ENCODE measurements at places on chromosomes 1 and 21.

DNA sequence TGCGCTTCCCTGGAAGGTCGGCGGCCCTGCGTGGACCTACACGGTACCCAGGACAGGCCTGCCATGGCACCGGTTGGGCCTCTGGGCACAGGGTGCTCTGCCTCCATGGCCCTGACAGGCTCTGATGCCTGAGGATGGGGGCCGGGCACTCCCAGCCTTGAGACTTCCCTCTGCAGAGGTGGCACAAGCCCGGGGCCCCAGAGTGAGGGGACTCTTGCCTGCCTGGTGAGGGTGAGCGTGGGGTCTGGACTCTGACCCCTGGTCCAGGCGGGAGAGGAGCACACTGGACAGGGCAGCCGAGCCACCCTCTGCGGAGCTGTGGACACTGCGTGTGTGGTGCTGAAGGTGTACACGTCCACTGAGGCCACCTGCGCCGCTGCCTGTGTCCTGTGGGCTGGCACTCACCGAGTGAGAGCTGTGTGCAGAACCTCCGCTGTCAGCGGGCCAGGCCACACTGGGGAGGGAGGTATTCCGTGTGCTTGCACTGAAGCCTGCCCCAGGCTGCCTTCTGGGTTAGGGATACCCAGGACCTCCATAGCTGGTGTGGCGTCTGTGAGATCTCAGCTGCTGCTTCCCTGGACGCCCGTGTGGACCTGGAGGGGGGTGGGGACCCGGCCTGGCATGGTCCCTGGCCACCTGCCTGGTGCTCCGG lies 10.4 kb downstream of the SKI start:
- no peak for DNase-seq

DNA sequence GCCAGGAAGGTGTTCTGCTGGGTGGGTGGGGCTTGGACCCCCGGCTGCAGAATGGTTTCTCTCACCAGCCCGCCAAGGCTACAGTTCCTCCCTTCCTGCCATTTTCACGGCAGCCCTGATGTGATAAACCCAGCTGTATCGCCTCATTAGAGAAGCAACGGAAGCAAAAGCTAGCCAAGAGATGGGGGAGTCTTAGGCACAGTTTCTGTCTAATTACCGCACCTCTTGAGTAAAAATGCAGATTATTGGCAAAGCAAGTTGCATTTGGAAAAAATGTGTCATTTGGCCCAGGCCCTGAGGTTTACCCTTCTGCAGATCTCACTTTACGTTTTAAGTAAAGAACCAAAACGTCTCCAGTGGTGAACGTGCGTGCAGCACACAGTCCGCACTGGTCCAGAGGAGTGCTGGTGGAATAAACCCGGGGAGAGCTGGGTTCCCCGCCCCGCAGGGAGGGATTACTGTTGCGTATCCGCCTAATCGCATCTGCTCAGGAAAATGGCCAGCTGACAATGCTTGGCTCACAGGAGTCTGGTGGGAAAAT lies 109.9 kb downstream of the GALNT2 start:
- DNase-seq = no peak

- peak; percentile 21 for DNase-seq
Observed at GRCh38 chr1:54052431-54052933, 522 bp downstream of the TMEM59 start.

DNA sequence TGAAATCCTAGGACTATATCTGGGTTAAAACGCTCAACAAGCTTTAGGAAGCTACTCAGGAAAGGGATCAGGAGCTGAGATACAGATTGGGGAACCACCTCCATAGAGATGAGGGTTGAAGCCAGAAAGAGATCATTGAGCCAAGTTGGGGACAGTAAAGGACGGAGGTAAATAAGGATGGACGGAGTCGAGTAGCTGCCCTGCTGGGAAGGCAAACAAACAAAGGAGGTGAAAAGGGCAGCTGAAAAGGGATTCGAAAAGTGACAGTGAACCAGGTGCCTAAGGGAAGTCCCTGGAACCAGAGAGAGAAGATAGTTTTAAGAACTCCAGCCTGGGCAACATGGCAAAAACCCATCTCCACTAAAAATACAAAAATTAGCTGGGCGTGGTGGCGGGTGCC lies 6.3 kb upstream of the CAMSAP2 start:
- DNase-seq = no peak

GRCh38 chr1:236099355-236099974 lies 34.6 kb upstream of the NID1 start:
- DNase-seq = no peak

GRCh38 chr21:44994695-44995342 lies 55.0 kb downstream of the SLX9 start:
- DNase-seq = no peak

GRCh38 chr1:239657291-239657690 lies 270.9 kb downstream of the CHRM3 start:
- DNase-seq = no peak

DNA sequence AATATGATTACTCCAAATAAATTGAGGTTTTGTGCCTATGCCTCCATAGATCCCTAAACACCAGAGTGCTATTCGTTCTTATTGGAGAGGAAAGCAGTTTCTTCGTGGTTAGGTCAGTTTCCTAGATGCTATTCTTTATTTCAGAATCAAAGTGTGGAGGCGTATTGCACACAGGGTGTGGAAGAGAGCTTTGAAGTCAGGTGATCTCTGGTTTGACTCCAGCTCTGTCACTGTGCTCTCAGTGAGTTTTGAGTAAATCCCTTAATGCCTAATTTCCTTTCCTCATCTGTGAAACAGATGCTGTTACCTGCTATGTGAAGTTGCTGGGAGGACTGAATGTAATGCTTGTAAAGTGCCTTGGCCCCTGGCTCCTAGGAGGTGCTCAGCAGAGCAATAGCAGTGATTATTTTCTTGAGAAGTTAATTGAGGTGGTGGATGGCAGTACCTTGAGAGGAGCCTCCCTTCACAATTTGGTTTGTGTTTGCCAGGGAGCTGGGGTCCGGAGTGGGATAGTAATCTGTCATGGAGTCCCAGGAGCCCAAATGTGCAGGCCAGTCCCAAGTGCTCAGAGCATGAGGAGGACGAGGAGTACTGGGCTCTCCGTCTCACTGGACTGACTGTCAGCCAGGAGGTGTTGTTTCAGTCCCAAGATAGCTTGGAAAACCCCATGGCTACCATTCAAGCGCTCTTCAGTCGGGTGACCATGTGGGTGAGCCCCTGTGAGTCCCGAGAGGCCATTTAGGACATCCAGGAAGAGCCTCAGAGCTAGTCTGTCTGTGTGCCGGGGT lies 14.9 kb downstream of the NTPCR start:
- no peak for DNase-seq

DNA sequence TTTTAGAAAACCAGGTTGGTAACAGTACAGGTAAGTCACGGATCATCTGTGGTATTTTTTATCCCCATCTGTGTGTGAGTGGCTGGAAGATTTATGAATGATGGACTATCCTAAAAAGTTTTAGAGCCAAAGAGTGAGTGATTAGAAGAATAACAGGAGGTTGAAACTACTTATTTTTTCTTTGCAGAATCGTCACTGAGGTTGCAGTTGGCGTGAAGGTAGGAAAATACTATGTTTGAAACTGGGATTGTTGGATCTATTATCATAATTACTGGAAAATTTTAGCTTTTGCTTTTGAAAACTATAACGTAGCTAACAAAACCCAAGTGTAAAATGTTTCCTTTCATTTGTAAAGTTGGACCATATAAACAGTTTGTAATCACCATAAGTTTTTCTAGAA lies 1.8 kb downstream of the PTBP2 start:
- no peak for DNase-seq

- DNase-seq = no peak
Observed at GRCh38 chr1:94983171-94983739, 56.3 kb upstream of the CNN3 start.

GRCh38 chr21:27806281-27806680 lies 839.4 kb upstream of the ADAMTS5 start:
- no peak for DNase-seq

GRCh38 chr1:212353181-212353580 lies 61.5 kb downstream of the PACC1 start:
- DNase-seq = no peak

- peak; percentile 58 for DNase-seq
Observed at GRCh38 chr1:6248932-6249738, 5.2 kb downstream of the HES3 start.

- no peak for DNase-seq
Observed at GRCh38 chr1:180123463-180123936, 31.2 kb upstream of the QSOX1 start.

GRCh38 chr1:18974005-18974404 lies 17.5 kb upstream of the IFFO2 start:
- DNase-seq = no peak

- no peak for DNase-seq
Observed at GRCh38 chr1:61616830-61617229, 108.1 kb downstream of the TM2D1 start.

GRCh38 chr1:180237869-180238476 lies 7.9 kb downstream of the LHX4 start:
- no peak for DNase-seq

DNA sequence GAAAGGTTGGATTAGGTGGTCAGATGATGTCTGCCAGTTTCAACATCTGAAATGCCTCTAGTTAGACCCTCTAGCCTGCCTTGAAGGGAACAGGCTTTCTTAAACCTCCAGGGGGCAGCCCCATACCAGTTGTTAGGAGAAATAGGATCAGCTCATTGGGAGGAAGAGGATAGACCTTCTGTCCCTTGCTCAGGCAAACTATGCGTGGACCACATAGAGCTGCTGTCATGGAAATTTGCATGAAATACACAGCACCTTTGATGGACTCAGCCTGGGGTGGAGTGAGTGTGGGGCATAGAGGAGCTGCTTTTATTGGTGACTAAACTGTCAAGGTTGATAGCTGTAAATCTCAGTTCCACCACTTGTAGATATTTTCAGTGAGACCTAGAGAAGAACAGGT lies 38.4 kb upstream of the SPAG17 start:
- DNase-seq = no peak

DNA sequence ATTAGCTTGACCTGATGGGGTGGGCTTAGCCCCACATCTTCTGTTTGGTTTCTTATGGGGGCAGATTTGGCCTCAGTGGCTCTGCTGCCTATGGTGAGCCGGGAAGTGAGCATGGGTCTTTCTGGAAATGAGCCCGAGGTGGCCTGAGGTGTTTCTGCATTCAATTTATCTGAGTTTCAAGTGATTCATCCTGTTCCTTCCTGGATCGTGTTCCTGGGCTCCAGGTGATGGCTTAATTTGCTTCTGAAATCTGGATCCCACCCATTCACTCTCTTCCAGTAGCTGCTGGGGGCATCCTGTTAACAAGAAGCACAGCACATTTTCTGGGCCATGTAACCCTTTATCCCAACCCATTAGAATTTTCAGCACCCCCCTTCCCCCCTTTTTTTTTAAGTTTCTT lies 324.6 kb downstream of the CAMTA1 start:
- DNase-seq = no peak

DNA sequence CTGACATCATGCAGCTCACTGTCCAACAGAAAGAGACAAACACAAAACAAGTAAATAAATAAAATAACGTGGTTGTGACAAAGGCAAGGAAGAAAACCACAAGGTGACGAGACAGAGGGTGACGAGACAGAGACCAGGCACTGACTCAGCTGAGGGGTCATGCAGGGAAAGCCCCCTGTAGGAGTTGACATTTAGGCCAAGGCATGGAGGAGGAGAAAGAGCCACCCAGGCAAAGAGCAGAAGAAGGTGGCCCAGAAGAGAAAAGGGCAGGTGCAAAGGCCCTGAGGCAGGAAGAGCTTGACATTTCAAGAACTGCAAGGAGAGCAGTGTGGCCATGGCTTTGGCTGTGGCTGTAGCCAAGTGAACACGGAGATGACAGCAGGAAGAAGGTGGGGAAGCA lies 65.1 kb upstream of the ID3 start:
- DNase-seq = peak; percentile 66

DNA sequence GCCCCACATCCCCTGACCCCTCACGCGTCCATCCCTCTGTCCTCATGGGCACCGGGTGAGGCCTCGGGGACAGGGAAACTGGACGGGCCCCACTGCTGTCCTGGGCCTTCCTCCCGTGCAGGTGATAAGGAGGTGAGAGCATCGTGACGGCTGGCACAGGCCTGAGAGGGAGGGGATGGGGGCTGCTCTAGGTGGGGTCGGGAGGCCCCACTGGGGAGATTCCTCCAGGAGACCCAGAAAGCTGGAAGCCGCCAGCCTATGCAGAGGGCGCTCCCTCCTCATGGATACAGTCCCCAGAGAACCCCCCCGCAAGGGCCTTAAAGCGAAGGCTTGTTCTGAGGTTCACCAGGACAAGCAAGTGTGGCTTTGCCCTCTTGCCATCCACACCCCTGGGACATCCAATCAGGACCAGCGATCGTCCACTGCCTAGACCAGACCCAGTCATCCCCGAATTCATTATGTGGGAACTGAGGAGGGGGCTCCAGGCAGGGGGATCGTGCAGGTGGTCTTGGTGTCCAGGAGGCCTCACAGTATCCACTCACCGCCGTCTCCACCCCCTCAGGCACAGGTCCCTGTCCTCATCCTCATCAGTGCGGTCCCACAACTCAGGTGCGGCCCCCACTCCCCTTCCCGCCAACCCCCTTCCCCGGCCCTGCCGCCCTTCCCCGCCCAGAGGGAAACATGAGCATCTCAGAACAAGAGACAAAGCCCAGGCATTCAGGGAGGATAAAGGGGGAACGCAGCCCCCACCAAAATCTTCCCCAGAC lies 45.3 kb upstream of the COL18A1 start:
- DNase-seq = no peak

GRCh38 chr1:5099558-5099957 lies 445.1 kb downstream of the AJAP1 start:
- DNase-seq = no peak

DNA sequence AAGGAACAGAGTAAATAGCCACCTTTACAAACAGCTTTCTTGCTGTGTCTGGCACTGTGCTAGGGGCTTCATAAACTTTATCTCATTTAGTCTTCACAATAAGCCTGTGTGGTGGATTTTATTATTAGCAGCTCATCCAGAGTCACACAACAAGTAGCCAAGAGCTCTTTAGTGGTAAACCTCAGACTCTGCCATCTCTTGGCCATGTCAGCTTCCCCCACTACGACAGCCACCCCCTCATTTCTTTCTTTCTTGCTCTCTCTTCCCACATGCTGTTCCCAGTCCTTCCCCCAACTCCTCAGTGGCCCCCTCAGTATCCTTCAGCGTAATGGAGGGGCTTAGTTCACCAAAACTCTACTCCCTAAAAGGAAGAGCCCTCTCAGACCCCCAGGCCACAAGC lies 1.2 kb upstream of the ZNF683 start:
- DNase-seq = no peak
